ENCODE measurements at places on chromosomes 7 and 10.

DNA sequence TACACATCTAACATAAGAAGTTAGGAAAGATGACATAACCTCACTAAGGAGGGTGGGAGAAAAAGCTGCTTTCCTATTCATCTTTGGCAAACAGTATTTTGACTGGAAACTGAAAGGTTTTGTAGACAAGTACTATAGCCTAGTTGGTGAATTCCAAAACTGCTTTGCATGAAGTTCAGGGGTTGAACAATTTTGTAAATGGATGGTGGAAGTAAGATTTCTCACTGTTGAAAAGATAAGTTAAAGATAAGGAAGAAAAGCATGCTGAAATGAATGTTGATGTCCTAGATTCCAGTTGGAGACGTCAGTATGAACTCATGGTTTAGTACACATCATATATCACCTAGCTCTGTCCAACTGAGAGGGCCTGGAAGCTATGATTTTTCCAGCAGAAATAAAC is 159.1 kb upstream of the FEZF1 start:
- no peak for DNase-seq

GRCh38 chr10:124032087-124032935 is 61.1 kb downstream of the CHST15 start:
- DNase-seq, result no peak

DNA sequence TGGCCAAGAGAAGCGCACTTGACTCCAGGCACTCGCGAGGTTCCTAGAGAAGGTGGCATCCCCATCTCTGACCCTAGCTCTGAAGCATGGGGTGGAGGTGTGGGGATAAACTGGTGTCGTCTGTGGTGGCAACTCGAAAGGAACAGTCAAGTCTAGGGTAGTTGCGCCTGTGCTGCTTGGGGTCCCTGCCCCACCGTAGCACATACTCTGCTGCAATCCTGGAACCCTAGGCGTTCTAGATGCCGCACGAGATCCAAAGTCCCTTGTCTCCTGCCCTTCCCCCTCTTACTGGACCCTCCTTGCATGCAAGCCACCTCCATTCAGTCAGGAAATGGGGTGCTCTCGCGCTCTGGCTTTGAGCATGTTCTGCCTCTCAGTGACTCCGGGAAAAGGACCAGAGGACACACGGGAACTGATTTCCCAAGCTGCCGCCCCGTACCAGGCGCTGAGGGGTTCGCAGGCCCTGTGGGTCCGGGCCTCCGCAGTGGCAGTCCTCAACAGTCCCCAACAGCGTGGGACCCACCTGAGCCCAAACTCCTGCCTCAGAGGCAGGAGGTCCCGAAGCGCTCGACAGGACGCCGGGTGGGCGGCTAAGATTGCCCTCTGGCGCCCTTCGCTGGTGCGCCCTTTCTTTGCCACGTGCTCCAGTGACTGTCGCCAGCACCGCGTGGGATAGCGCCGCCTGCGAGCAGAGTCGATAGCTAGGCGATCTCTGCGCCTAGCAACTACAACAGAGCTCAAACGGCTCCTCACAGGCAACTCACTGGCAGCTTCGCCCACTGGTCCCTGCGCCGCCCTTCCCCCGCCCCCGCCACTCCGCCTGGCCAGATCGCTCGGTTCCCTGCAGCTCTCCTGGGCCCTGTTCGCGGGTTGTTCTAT is 452.0 kb downstream of the REEP3 start:
- DNase-seq, result no peak

DNA sequence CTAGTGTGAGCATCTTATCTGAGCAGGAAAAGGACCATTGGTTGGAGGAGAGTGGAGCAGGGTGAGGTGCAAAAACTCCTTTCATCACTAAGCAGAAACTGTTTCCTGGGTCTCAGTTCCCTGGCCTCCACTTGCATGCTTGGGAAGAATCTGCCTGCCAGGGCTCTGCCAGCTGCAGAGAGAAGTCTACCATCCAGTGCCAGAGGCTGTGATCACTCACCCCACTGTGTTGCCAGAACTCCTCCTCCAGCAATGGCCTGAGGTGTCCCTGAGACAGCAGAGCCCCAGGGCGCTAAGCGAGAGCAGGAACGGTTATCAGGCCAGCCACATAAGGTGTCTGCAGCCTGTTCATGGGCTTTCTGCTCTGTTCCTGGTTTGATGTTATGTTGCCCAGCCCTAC is 991.4 kb downstream of the CCSER2 start:
- no peak for DNase-seq

- DNase-seq, result no peak
Measured at GRCh38 chr10:15483215-15484075, 112.4 kb upstream of the FAM171A1 start.

DNA sequence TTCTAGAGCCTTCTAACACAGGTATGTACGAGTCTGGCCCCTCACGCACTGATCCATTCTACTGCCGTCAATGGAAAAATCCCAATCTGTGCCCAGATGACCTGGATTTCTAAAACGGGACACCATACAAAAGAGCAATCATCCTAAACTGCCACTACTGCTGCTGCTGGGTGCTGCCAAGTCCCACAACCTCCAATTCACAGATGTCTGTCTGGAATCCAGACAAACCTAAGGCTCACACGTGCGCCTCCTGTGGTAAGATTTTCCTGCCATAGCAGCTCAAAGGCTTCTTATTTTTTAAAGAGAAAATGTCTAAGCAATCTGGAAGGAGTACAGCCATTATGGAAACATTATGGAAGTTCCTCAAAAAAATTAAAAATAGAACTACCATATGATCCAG is 40.9 kb downstream of the JCAD start:
- DNase-seq, result no peak

- DNase-seq, result no peak
Measured at GRCh38 chr7:26060733-26061677, 91.0 kb upstream of the NFE2L3 start.

All from gastrocnemius medialis (tissue), 4 donors.